ENCODE measurements at places on chromosomes 6 and 20.

- no peak for DNase-seq
Observed at GRCh38 chr20:8515810-8516435, 383.9 kb downstream of the PLCB1 start.

DNA sequence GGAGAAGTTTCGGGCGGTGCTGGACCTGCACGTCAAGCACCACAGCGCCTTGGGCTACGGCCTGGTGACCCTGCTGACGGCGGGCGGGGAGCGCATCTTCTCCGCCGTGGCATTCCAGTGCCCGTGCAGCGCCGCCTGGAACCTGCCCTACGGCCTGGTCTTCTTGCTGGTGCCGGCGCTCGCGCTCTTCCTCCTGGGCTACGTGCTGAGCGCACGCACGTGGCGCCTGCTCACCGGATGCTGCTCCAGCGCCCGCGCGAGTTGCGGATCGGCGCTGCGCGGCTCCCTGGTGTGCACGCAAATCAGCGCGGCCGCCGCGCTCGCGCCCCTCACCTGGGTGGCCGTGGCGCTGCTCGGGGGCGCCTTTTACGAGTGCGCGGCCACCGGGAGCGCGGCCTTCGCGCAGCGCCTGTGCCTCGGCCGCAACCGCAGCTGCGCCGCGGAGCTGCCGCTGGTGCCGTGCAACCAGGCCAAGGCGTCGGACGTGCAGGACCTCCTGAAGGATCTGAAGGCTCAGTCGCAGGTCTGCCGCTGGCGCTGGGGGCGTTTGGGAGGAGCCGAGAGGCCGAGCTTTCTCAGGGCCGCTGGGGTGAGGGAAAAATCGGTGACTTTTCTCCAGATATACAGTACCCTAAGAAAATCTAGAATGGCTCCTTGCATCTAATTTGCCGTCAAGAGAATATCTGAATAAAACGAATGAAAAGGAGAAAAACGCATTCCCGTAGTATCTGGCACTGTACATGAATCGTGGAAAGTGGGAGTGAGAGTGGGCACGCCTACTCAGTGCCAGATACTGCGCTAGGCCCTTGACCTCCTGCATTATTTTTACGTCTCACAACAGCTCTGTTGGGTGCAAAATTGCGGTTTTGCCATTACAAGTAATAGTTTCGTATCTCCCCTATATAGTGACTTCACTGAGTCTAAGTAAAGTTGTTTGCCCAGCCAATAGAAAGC lies 1.0 kb downstream of the CALHM6 start:
- DNase-seq: no peak

DNA sequence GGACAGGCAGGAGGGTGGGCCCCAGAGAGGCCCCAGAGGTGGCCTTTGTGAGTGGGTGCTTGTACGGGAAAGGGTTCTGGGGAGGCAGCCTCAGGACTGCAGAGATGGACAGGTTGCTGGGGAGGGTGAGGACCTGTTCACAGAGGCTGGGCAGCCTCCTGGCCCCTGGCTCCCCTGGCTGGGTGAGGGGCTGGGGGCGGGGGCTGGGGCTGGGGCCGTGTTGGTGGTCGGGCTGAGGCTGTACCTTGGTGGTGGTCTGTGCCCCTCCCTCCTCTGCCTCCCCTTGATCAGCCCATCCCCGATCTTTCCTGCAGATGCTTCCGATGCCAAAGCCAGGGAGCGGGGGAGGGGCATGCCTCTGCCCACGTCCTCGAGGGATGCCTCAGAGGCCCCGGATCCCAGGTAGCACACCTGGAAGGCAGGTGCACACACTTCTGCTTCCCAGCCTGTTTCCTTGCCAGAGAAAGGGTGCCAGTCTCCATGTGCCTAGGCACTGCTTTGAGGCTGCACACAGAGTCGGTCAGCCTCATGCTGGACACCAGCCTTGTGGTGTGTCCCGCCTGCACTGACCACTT lies 4.8 kb downstream of the TCEA2 start:
- no peak for DNase-seq

DNA sequence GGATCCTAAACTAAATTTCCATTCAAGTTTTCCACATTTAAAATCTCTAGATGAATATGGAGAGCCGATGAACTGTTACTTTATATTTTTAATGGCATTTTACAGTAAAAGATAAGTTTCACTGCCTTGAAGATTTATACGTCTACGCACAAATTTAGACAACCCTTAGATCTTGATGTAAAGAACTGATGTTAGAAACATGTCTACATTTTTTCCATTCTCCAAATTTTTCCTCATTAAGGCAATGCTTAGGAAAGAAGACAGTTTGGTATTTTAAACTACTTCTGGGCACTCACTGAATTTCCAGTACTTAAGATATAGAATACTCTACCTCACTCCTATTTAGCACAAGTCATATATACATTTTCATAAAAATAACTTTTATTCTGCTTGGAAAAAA lies 45.4 kb downstream of the ME1 start:
- no peak for DNase-seq

DNA sequence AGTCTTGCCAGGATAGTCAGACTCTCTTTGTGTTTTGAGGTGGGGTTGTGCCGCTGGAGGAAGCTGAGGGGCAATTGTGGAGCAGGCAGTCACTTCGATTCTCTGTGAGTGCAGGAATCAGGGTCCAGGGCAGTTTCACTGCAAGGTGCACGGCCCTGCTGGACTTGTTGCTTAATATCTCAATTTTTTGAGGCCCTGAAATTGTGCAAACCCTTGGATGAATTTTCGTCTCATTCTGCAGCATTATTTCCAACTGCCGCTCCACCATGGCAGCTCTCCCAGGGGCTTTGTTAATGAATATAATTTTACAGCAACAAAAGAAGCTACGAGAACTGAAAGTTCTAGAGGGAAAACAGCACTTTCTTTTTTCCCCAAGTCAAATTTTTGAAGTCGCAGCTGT lies 531.9 kb downstream of the QKI start:
- DNase-seq: no peak

GRCh38 chr6:101630941-101631340 lies 237.4 kb downstream of the GRIK2 start:
- DNase-seq: no peak

- DNase-seq: no peak
Observed at GRCh38 chr6:151681433-151682059, 125.9 kb upstream of the ESR1 start.

DNA sequence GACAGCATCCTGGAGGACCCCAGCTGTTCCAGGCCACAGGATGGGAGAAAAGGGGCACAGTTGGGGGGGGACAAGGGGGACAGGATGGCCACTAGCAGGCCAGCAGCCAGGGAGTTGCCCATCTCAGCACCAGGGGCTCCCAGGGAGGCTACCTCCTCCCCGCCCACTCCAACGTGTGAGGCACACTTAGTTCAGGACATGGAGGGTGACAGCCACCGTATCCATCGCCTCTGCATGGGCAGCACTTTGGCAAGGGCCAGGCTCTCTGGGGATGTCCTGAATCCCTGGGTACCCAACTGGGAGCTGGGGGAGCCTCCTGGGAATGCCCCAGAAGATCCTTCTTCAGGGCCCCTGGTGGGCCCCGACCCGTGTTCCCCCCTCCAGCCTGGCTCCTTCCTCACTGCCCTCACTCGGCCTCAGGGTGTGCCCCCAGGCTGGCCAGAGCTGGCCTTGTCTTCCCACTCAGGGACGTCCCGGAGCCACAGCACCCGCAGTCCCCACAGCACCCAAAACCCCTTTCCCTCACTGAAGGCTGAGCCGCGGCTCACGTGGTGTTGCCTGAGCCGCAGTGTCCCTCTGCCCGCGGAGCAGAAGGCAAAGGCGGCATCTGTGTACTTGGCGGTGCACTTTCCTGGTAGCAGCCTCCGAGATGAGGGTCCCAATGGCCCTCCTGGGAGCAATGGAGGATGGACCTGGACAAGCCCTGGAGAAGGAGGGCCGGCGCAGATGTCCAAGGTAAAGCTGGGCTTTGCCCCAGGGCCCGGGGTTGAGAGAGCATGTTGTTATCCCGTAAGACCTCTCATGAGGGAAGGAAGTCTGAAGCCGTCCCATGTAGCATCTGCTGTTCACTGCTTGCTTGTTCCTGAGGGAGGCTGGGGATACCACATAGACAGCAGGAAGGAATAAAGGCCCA lies 30.7 kb downstream of the ZNF831 start:
- DNase-seq: no peak

Measured in stimulated activated CD4-positive, alpha-beta T cell treated with anti-CD3 and anti-CD28 coated beads, Interleukin-1b, Interleukin-23, amount 100 ng/mL, for 1 hour (primary cell).